Esophagus squamous epithelium (tissue), 5 donors: ENCODE measurements at places on chromosomes 4 and X.

GRCh38 chrX:74232859-74233258, 71.1 kb upstream of the ZCCHC13 start:
- DNase-seq, result no peak

DNA sequence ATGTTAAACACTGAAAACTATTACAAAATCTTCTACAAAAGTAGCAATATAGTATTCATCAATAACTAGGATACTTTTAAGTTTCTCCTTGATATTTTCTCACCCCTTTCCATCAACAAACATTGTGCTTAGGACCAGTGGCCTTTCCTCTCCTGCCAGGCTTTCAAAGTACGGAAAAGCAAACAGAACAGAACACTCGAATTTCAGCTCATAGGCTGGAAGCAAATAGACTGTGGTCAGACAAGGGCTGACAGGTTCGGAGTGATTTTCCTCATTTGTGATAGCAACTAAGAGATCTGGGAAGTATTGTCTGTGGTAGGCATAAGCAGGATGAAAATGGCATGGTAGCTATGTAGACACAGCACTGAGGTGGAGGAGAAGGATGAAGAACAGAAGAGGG, 68.6 kb upstream of the SORBS2 start:
- DNase-seq, result no peak

DNA sequence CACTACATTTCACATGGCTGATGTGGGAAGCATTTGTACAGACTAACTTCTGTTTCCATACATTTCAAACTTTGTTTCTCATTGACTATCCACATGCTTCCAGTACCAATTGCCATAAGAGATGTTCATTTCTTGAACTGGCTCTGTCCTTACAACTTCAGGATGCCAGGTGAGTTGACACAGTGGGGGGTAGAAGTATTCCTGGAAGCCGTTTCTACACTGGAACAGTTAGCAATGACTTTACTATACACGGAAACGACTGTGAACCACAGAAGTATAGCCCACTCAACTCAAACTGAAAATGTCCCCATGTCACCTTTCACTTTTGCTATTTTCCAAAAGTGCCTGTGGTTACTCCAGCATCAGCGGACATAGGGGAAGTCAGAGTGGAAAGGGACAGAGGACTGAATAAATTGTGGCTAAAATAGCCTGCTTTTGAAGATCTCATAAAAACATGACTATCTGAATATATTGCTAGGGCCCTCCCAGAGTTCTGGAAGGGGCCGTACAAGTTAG, 38.0 kb upstream of the DSPP start:
- no peak for DNase-seq

GRCh38 chr4:156763511-156763910, 208.1 kb downstream of the PDGFC start:
- DNase-seq, result no peak

DNA sequence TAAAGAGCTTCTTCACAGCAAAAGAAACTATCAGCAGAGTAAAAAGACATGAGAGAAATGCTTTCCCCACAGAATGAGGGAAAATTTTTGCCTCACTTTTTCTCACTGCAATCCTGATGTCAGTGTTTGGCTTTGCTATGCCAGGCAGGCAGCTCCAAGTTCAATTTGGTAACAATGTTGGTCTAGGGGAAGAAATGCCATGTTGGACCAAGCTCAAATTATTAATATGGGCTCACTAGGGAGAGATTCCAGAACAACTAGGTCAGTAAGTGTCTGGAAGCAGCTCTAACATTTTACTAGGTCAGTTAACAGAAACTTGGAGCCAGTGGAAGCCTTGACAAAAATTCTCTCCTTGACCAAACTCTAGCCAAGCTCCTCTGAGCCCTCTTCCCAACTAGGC, 95.4 kb downstream of the NAF1 start:
- no peak for DNase-seq

DNA sequence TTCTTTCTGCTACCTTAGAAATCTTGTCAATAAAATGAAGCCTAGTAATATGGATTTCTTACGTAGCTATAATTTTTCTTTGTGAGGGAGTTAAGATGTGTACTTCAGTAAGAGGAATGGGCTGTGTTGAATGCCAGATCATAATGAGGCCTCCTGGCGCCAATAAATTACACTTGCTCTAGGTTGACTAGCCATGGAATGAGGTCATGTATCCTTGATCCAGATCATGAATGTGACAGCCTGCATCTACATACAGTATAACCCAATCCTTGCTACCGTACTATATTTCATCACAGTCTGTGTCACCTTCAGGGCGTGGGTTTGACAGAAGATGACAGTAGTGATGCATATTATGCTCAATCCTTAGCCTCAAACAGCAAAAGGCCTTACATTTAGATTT, 36.2 kb downstream of the NHS start:
- DNase-seq, result no peak

DNA sequence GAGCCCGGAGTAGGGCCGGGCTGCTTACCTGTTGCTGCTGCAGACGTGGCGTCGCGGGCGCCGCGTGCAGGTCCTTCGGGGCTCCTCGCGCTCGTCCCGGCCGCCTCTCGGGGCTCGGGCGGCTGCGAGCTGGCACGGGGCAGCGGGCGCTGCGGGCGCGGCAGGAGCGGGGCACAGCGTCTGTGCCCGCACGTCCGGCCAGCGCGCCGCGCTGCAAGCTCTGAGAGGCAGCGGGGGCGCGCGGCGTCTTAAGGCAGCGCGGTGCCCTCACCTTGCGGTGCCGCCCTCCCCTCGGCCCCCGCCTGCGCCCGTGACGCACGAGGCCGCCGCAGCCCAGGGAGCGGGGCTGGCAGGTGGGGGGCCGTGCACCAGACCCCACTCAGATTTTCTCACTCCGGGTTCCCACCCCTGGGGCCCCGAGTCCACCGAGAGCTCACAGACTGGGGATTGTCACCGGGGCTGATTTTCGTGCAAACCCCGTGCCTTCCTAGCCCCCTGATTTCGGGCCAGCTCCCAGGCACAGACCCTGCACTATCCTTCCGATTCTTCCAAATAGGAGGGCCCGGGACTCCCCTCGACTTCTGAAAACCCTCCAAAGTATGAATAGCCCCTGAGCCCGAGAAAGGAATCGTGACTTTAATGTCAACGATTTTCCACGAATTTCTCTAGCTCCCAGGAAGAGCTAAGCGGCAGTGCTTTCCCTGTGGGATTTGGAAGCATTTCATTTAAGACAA, at the start of gene GPR101:
Gene GPR101 (minus strand): TSS at position 222 of the 734 bp plus-strand sequence. CDS start 2,321 bp downstream, outside the sequence.
- no peak for DNase-seq

DNA sequence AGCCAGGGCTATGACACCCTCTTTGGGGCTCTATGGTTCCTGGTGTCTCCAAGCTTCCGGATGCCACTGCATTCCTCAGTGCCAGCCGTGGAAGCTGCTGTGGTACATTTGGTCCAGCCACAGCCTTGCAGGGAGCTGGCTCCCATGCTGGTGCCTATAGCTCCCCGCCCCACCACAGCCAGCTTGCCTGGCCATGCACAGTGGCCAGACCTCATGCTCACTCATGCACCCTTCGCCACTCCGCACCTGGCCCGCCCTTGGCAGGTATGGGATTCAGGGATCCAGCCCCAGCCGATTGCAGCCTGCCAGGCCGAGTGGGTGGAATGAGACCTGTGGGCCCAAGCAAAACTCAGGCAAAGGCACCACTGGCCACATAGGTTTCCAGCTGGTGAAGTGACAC, 354.8 kb downstream of the GRIA2 start:
- DNase-seq, result no peak
